ENCODE measurements at places on chromosomes 11 and 22.

- no peak for DNase-seq
These were observed 3.2 kb downstream of the CD6 start for GRCh38 chr11:60974726-60975125.

DNA sequence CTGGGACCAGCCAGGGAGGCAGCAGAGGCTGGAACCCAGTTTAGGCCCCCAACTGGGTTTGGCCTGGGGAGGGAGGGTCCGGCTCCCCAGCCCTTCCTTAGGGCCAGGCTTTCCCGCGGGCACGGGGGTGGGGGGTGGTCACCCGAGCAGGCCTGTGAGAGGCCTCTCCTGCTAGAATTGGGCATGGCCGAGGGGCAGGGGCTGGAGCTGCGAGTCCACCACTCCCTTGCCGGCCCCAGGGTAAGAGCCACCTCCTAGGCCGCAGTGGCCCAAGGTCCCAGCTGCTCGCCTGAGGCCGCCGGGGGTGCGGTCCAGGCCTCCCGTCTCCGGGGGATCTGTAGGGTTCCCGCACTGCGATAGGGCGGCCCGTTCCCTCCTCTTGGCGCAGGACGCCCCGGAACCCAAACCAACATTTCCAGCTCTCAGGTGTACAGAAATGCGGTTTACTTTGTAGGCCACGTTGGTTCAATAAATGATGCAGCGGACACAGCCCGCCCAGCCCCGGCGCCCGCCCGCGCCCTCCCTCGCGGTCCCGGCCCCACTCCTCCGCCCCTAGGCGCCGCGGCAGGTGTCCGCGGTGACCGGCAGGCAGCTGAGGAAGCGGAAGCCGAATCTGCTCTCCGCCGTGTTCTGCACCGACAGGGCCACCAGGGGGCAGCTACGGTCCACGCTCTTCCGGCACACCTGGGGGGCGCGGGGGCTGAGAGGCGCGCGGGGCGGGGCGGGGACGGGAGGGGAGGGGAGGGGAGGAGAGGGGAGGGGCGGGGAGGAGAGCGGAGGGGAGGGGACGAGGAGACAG lies 5.9 kb downstream of the LMNTD2 start:
- no peak for DNase-seq

DNA sequence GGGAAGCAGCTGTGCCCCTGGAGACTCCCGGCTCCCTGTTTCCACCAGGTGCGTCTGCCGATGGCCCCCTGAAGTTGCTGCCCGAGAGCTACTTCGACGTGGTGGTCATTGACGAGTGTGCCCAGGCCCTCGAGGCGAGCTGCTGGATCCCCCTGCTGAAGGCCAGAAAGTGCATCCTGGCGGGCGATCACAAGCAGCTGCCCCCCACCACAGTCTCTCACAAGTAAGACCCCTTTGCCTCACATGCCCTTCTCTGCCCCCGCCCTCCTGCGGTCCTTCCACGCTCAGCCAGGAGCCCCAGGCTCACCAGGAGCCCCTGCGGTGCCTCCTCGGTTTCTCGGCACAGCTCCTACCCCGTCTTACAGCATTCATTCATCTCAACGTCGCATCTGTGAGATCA lies 25.4 kb downstream of the IGHMBP2 start:
- no peak for DNase-seq

DNA sequence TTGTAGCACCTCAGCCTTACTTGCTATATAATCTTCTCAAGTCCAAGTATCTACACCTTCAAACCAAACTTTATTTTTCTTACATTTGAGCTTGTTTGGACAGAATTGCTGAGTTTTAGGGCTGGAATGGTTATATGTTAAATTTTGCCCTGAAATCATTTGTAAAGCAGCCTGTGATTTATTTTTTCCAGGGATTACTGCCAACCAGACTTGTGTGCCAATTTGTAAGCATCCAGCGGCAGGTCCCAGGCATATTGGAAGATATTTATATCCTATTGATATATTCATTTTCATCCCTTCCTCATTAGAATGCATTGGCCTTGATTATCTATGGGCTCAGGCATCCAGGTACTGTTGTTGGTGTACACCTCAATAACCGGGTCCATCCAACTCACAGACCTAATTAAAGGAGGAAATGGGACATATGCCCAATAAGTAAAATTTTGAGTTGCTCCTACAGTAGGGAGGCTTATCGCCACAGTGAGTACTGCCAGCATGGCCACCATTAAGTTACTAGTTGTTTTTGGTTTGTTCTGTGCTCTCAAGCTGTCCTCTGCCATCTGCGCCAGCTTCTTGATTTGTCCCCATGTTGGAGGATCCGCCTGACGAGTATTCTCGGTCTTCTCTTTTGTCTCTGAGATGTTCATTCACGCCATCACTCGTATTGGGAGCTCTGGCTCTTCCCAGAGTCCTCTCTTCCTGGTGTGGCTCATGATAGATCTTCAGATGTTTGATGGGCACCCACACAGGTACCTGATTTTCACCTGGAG lies 9.8 kb upstream of the DNAJB13 start:
- no peak for DNase-seq

- DNase-seq, result no peak
These were observed 41.6 kb upstream of the ISX start for GRCh38 chr22:35024364-35024692.

Data from coronary artery (tissue), 2 donors.